Natural killer cell treated with Interleukin-12 subunit alpha and Interleukin-12 subunit beta and Interleukin-15 and Interleukin-18, amount 100 ng/mL, for 72 hours (primary cell): ENCODE measurements at places on chromosomes 5 and 9. TPM values are rescaled to one million over a fixed set of nuclear protein-coding genes. Genes with fewer than 3 reads are reported as not detected.

ZDHHC11 gene
- 24.5 TPM for total RNA-seq

PPP2R2B gene
- 20.0 TPM for total RNA-seq

DNA sequence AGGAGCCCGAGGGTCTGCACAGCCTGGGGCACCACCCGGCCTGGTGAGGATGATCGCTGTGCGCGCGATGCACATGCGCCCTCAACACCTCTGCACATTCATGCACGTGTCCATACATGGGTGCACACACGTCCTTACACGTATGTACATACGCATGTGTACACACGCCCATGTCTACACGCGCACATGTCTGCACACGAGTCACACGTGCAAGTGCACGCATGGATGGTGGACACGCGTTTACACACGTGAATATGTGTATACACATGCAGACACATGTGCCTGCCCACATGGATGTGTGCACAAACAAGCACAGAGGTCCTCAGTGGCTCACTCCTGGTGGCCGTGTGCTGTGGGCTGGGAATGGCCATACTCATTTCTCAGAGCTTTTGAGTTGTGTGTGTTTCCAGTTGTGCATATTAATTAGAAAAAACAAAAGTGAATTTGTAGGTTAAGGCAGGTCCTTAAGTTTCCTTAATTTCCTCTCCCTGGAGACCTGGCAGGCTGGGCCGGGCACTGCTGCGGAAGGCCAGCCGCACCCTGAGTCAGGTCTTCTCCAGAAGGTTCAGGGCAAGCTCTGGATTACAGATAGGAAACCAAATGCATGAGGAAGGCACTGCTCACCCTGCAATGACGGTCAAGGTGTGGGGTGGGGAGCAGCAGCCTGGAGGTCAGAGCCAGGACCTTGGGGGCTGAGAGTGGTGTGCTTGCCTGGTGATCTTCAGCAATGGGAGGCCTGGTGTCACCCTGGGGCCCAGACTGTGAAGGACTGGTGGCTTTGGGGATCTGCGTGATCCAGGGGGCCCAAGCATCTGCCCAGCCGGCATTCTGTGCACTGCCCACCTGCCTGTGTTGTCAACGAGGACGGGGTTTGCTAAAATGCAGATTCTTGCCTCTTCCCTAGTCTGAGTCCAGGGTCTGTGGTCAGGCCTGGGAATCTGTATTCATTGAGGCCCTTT lies 1.3 kb upstream of the RNU6ATAC start:
- DNase-seq: no peak

DNA sequence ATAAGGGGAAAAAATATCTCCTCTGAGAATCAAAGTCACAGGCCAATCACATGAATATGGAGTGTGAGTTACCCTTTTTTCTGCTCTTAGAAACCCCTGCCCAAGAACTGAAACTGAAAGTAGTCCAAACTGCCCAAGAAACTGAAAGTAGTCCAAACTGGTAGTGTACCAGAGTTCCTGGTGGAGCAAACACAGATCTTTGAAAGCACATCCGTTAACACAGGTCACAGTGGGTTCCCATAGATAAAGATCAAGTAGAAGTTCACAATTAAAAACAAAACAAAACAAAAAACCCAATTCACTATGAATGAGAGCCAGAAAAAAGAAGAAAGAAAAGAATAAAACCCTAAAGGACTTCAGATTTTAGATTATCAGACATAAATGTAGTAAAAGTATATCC lies 332.4 kb upstream of the EFNA5 start:
- peak; percentile 71 for DNase-seq

DNA sequence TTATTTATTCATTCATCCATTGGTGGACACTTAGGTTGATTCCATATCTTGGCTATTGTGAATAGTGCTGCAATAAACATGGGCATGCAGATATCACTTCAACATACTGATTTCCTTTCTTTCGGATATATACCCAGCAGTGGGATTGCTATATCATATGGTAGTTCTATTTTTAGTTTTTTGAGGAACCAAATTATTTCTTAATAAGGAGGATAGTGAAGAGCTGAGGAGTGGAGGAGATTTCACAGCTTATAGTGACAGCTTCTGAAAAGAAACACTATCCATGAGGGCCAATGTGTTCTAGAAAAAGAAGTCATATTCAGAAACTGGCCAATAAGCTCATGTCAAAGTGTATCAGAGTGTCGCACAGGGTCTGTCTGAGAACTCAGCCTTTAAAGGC lies 183.3 kb downstream of the SEC61B start:
- no peak for DNase-seq
